ENCODE measurements at places on chromosomes 3 and 15.

- DNase-seq = no peak
Measured at GRCh38 chr15:92523176-92523575, 129.5 kb downstream of the ST8SIA2 start.

DNA sequence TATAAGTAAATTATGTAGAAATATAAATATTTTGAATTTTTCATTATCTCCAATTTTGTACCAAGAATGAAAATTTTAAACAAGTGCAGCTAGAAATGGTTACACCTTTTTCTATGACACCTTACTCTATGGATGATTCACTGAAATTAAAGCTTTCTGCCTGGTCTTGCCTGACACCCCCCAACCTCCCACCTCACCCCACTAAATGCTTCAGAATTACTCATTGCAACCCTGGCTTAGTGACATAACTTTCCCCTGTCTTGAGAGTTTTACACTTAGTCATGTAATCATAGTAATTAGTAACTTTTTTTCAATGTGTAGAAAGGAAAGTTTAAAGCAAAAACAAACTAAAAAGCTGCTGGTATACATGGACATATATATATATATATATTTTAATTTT lies 42.0 kb upstream of the MEIS2 start:
- DNase-seq = no peak

- no peak for DNase-seq
Measured at GRCh38 chr3:189308608-189309007, 136.8 kb downstream of the TPRG1 start.

GRCh38 chr15:52540374-52541012 lies 11.8 kb upstream of the MYO5A start:
- DNase-seq = no peak

- DNase-seq = no peak
Measured at GRCh38 chr3:140424726-140425125, 253.1 kb upstream of the TRIM42 start.

GRCh38 chr15:63752075-63752684 lies 81.6 kb downstream of the HERC1 start:
- DNase-seq = peak; percentile 46

Measured in NCI-H774 (cell line).